ENCODE measurements at places on chromosomes 4 and X.

DNA sequence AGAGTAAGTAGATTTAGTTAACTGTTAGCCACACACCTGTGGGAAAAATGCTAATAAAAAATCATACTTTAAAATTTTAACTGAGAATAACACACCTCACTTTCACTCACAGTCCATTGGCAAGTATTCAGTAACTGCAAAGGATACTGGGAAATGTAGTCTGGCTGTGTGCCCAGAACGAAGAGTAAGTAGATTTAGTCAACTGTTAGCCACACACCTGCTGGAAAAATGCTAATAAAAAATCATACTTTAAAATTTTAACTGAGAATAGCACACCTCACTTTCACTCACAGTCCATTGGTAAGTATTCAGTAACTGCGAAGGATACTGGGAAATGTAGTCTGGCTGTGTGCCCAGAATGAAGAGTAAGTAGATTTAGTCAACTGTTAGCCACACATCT, 178.4 kb upstream of the NWD2 start:
- peak; percentile 37 for DNase-seq

- no peak for DNase-seq
These were observed 739.0 kb downstream of the GRID2 start for GRCh38 chr4:93042746-93043145.

DNA sequence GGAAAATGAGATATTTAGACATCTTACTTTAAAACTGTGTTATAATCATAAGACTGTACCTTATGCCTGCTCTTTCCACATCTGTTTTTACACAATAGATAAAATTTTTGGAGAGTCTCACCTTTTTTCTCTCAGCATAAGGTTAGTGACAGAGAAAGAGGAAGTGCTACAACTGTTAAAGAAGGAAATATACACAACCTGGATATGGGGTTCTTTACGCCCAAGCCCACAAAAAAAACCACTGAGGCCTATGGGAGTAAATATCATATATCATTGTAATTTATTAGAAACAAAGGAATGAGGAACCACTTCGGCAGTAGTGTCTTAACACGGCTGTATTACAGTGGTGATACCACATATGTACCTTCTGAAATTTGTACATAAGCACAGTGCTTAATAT, 265.9 kb upstream of the GK2 start:
- DNase-seq = no peak

- no peak for DNase-seq
These were observed 69.4 kb downstream of the DCHS2 start for GRCh38 chr4:154422152-154422551.

GRCh38 chr4:126435491-126435890, 1120.7 kb downstream of the FAT4 start:
- DNase-seq = no peak

GRCh38 chrX:47590984-47591383, 8.7 kb downstream of the TIMP1 start:
- no peak for DNase-seq

GRCh38 chr4:1542516-1543320, 136.5 kb upstream of the NKX1-1 start:
- no peak for DNase-seq

DNA sequence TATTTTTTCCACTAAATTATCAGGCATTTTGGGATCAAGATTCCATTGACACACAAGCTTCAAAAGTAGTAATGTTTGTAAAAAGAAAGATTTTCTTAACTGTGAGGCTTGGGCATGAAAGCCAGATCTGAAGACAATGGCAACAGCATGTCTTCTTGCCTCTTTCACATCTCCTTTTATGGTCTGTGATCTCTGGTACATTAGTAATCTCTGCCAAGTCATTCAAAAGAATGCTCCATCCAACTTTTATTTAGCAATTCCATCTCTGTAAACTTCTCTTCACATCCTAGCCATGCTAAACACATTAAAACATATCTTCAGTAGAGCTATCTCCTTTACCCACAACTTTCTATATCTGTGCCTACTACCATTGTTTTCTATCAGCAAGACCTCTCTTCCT, 465.4 kb downstream of the FAT4 start:
- no peak for DNase-seq

GRCh38 chrX:4708970-4709760, 995.7 kb upstream of the PRKX start:
- no peak for DNase-seq

GRCh38 chrX:69019073-69019890, 146.0 kb downstream of the PJA1 start:
- no peak for DNase-seq

DNA sequence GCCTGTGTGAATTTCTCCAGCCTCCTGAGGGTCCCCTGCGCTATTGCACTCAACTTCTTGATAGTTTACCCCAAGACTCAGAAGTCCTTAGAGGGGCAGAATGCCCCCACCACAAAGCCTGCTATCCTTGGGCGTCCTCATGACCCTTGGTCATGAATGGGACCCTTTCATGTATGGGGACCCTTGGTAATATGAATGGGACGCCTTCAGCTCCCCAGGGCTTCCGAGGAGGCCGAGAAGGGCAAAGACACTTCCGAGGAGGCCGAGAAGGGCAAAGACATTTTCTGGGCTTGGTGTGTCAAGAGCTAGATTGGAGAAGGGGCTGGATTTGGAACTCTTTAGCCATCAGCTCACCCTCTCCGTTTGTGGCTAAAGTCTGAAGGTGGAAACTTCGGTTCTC, 8.6 kb downstream of the SHOX start:
- DNase-seq = no peak

GRCh38 chrX:6184900-6185515, 43.7 kb downstream of the NLGN4X start:
- DNase-seq = no peak

DNA sequence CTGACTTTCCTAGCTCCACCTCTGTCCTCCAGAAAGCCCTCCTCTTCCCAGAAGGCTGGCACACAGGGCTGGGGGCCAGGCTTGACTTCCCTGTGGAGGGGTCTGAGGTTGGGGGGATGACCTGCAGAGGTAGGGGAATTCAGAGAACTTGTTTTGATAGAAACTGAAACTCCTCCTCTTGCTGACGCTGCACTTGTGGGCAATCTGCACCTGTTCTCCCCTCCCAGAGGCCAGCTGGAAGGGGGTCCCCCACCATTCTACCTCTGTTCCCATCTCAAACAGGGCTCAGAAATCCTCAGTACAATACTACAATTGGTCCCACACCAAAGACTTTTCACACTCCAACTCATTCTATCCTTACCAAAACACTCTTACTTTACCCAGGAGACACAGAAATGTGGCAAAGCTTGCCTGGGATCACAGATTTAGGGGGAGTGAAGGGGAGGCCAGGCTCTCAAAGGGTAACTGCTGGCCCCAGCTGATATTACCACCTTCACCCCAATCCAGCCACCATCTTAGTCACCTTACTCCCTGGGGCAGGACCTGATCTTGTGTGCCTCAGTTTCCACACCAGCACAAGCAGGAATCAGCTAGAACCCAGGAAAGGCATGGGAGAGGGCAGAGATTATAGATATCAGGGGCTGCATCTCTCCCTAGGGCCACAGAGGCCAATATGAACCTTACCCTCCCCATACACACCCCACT, 18.5 kb downstream of the OTUD5 start:
- DNase-seq = no peak

DNA sequence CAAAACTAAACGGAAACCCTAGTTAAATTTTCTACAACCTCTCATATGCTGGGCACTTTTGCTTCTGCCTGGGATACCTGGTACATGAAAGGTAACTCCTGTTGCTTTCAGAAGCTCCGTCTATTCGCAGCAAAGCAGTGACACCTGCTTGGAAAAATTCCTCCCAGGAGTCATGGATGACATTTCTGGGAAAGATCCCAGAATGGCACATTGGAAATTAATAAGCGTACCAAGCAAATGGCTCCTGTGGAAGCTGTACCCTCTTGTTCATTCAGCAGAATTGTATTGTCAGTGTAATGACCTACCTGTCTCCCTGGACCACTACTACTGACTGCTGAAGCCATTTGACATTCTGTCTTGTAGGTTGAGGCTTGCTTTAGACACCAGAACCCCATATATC, 349.7 kb upstream of the NOCT start:
- DNase-seq = no peak

DNA sequence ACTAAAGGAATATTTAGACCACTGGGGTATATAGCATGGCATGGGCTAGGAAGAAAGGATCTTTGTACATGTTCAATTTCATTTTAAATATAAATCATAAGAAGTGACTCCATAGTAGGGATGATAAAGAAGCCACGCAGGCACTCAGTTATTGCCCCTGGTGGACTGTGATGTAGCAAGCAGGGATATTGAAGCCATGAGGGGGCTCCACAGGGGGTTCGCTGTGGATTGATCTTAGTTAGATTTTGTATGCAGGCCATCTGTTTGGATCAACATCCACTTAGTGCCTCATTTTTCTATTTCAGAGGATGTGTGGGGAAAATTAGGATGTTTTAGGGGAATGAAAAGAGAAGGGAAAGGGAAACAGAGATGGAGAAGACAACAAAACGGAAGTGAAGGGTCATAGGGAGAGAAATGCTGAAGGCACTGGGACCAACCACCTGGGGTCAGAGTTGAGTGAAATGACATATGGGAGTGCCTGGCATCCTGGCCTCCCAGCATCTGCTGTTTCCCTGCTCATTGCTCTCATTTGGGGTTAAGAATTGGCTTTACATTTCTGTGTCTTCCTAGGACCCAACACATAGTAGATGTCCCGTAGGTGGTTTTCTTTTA, 11.2 kb upstream of the FREM3 start:
- no peak for DNase-seq

GRCh38 chr4:123350191-123350544, 46.4 kb upstream of the SPRY1 start:
- no peak for DNase-seq

DNA sequence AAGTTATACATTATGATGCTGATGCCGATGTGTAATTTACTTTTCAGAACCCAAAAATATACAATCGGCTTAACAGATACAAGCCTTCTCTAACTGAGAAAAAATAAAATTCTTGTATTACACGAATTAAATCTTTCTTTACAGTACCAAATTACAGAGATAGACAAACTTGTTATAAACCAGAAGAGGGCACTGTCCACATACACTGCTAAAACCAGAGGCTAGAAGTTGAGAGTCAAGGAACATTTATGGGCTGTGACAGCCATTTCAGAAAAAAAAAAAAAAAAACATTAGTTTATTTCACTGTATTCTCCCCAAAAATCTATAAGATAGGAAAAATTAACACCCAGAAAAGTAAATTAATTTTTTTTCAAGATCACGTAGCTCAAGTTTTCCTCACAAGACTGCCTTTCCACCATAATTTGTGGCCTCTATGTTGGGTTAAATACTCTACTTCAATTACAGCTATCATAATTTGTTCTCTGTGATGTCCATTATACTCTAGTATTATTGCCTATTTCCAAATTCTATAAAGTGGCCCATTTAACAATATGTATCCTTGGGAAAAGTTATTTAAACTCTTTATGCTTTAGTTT, 12.0 kb downstream of the EREG start:
- peak; percentile 70 for DNase-seq

- DNase-seq = no peak
These were observed 164.4 kb downstream of the RBMX2 start for GRCh38 chrX:130566028-130566683.

- no peak for DNase-seq
These were observed 366.5 kb downstream of the MID1IP1 start for GRCh38 chrX:39167791-39168190.

- DNase-seq = no peak
These were observed 385.4 kb upstream of the MAD2L1 start for GRCh38 chr4:120452001-120452400.

- DNase-seq = peak; percentile 73
These were observed 59.4 kb downstream of the TSC22D3 start for GRCh38 chrX:107716118-107716684.

All from brain (organoid and tissue), 16 donors.